ENCODE measurements at places on chromosomes 7 and 10.

DNA sequence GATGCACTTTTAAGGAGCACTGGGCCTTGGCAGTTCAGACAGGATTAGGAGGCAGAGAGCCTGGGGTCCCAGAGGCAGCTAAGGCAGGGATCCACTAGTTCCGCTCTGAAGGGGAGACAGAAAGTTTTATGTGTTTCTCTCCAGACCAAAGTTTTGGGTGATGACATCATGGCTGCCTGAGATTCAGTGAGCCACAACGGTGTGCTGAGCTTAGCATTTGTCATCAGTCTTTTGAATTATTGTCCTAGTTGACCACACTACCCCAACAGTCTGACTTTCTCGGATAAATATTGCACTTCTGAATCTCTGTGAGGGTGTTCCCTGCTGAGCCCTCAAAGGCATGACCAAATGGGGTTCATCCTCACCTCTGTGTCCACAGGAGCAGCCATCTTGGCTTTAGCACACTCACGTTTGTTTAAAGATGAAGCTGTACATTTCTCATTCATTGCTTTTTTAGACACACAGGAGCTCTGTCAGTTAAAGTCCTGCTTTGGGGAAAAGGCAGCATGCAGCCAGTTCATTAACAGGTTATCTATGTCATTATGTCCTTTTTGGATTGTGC is 297.7 kb upstream of the LRGUK start:
- DNase-seq = peak; percentile 45

DNA sequence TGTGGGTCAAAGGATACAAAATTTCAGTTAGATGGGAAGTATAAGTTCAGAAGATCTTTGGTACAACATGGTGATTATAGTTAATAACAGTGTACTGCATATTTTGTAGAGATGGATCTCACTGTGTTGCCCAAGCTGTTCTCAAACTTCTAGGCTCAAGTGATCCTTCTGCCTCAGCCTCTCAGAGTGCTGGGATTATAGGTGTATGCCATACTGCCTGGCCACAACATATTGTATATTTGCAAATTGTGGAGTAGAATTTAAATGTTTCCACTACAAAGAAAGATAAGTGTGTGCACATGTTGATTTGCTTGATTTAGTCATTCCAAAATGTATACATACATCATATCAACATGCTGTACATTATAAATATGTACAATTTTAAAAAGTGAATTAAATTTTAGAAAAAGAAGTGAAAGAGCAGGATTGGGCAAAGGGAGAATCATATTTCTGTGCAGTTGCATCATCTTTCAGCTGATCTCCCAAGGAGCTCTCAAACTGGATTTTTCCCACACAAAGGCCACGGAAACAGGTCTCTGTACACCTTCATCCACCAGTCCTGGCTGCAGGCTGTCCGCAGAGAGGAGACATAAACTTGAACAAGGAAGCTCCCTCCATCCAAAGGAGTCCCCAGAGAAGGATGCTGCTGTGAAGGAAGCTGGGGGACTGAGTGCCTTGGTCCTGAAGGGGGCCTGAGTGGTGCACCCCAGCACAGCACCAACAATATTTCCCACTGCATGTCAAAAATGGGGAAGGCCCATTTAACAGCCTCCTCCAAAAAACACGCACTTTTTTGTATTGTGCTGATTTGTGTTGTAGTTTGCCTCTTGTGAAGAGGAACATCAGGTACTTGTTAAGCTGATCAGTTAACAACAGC is 217.1 kb upstream of the GHITM start:
- DNase-seq = no peak

GRCh38 chr7:151249034-151249731 is 689 bp upstream of the SMARCD3 start:
- peak; percentile 11 for DNase-seq

- no peak for DNase-seq
Measured at GRCh38 chr10:28906415-28906814, 229.1 kb downstream of the BAMBI start.

- no peak for DNase-seq
Measured at GRCh38 chr10:34351161-34351560, 463.9 kb downstream of the PARD3 start.

- DNase-seq = no peak
Measured at GRCh38 chr10:5107860-5108526, 13.8 kb downstream of the AKR1C3 start.

All from fibroblast of skin of left biceps (primary cell).